Fibroblast of skin of back (primary cell): ENCODE measurements at places on chromosomes 1 and 21.

GRCh38 chr1:173554541-173555250, 48.2 kb downstream of the SLC9C2 start:
- no peak for DNase-seq

DNA sequence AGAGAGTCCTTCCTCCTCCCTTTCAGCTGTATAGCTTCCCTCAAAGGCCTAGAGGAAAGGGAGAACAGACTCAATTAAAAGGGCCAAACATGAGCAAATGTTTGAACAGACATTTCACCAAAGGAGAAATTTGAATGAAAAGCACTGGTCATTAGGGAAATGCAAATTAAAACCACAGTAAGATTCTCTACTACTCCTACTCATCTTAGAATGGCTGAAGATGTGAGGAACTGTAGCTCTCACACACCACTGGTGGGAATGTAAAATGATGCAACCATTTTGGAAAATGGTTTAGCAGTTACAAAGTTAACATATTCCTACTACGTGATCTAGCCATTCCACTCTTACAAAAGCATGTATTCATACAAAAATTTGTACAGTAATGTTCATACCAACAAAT, 253.0 kb upstream of the HOOK1 start:
- DNase-seq, result no peak

DNA sequence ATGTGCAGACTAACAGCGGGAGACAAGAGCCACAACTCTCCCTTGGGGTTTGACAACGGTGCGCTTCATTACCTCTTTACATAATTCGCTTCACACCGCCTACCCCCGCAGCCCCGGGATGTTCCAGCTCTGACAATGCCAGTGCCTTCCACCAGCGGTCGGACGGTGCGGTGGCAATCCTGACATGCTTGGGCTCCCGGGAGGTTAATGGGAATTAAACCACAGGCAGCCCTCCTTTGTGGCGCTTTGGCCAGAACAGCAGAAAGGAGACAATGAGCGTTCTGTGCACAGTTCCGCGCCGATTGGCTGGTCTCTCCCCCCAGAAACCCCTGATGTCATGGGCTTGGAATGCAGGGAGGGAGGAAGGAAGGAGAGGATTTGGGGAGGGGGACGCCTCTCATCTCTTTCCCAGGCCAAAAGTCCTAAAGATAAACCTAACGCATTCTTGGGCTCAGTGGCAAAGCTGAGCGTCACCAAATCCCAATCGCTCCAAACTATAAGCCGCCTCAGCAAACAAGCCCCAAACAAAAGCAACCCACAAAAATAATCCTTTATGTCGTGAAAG, 1.3 kb downstream of the CNN3 start:
- peak; percentile 98 for DNase-seq

DNA sequence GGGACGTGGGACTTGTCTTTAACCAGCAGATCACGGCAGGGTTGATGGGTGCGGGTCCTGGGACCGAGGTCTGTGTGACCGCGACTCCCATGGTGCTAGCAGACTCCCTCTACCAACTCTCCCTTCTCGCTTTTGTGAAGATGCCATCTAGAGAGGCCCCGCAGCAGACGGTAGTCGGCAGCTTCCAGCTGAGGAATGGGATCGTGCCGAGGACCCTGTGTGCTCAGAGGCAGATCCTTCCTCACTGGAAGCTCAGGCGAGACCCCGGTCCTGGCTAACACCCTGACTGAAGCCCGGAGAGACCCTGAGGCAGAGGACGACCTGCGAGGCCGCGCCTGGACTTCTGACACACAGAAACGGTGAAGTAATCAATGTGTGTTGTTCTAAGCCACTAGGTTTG, 12.5 kb upstream of the SPATC1L start:
- DNase-seq, result no peak

- DNase-seq, result no peak
Observed at GRCh38 chr1:158691907-158692306, 5.4 kb upstream of the SPTA1 start.

- DNase-seq, result no peak
Observed at GRCh38 chr1:20359451-20360330, 69.0 kb downstream of the VWA5B1 start.

GRCh38 chr1:167291539-167292185, 71.0 kb downstream of the POU2F1 start:
- DNase-seq, result no peak

- no peak for DNase-seq
Observed at GRCh38 chr1:204092632-204093420, 19.9 kb downstream of the SOX13 start.

- peak; percentile 96 for DNase-seq
Observed at GRCh38 chr1:8004803-8005573, 21.1 kb downstream of the ERRFI1 start.

DNA sequence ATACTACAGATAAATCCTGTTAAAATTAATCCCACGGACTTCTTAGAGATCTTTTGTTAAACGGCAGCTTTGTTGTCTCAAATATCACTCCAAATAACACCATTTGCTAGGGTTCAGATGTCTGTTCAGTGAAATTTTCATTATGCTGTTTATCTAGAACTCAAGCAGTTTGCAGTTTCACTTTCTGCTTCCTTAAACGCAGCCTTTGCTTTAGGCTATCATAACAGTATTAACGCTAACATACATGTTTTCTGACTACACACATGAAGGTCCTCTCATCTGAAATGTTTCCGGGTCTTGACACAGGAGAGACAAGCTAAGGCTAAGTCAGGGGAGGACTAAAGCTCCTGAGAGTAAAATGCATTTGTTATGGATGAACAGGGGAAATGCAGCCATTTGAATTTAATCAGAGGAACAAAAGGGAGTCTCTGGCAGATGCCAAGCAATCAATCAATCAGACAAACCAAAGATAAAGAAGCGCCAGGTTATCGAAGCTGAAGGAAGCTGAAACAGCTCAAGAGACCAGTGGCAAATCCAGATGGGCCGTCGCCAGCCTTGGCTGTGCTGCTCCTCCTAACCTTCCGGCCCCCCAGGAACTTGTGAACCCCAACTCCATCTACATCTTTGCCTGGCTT, 16.9 kb downstream of the CCSAP start:
- no peak for DNase-seq

DNA sequence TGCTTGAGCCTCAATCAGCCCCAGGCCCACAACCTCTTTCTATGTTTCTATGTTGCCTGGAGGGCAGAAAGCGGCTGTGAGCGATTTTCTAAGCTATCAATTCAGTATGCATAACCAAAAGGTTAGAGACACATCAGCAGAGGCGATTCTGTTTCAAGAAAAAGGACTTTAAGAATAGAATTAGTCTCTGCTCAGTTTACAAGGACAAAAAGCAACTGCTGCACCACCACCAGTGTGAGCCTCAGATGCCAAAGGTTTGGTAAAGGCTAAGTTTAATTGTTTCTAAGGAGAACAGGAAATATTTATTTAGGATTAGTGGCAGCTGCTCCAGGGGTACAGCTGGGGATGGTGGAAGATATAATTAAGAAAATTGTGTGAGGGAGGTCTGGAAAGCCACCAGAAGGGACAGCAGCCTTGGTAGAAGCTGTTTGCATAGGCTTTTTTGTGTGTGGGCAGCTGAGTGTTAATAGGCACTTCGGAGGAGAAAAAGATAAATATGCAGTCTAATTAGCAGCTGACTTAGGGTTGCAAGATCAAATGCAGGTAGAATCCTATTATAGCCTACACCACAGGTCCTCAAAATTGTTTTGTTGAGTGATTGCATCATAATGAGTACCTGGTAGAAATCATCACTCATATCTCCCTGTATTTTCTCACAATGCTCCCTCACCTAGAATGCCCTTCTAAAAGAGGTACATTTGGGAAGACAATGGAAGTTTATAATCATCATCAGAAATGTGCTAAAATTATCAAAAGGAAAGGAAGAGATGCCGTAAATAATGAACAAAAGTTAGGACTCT, 35.8 kb downstream of the ZC3H11B start:
- no peak for DNase-seq

- DNase-seq, result no peak
Observed at GRCh38 chr1:206770531-206771337, at the start of gene IL19. IL19 (plus strand) TSS chr1:206770773; CDS start chr1:206836663, 65,890 bp downstream.

GRCh38 chr1:1577367-1578011, 2.8 kb upstream of the SSU72 start:
- no peak for DNase-seq

- peak; percentile 45 for DNase-seq
Observed at GRCh38 chr1:229280921-229281320, 10.0 kb downstream of the RAB4A start.

- peak; percentile 69 for DNase-seq
Observed at GRCh38 chr1:8182034-8182761, 135.7 kb upstream of the SLC45A1 start.

- no peak for DNase-seq
Observed at GRCh38 chr1:237258871-237259270, 216.9 kb downstream of the RYR2 start.

GRCh38 chr1:152654110-152654509, 9.1 kb upstream of the LCE2D start:
- peak; percentile 48 for DNase-seq

GRCh38 chr1:234725177-234726132, 115.5 kb upstream of the IRF2BP2 start:
- DNase-seq, result no peak

DNA sequence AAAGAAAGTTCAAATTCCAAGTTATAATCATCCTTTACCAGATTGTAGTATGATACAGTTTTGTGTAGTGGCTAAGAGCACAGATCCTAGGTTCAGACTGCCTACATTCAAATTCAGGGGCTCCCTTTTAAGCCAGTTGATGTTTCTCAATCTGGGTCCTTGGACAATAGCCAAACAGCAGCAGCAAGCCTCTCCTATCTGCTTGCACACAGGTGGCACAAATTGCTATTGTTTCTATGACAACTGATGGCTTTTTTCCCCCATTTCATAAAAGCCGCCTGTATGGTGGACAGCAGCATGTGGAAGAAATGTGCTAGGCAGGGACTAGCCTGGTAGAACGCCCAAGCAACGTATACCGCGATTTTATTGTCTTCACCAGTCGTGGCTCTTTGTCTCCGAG, 76.5 kb downstream of the S1PR1 start:
- DNase-seq, result no peak

DNA sequence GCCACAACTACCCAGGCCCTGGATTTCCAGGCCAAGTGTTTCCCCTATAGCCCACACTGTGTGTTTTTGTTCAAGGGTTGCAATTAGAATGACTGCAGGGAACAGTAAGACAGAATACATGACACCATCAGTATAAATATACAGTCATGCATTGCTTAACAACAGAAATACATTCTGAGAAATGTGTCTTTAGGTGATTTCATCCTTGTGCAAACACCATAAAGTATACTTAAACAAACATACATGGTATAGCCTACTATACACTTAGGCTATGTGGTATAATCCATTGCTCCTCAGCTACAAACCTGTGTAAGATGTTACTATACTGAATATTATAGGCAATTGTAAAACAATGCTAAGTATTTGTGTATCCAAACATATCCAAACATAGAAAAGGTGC, 7.5 kb upstream of the SLC44A5 start:
- no peak for DNase-seq

GRCh38 chr1:21317035-21317689, 26.9 kb upstream of the ECE1 start:
- DNase-seq, result peak; percentile 69

DNA sequence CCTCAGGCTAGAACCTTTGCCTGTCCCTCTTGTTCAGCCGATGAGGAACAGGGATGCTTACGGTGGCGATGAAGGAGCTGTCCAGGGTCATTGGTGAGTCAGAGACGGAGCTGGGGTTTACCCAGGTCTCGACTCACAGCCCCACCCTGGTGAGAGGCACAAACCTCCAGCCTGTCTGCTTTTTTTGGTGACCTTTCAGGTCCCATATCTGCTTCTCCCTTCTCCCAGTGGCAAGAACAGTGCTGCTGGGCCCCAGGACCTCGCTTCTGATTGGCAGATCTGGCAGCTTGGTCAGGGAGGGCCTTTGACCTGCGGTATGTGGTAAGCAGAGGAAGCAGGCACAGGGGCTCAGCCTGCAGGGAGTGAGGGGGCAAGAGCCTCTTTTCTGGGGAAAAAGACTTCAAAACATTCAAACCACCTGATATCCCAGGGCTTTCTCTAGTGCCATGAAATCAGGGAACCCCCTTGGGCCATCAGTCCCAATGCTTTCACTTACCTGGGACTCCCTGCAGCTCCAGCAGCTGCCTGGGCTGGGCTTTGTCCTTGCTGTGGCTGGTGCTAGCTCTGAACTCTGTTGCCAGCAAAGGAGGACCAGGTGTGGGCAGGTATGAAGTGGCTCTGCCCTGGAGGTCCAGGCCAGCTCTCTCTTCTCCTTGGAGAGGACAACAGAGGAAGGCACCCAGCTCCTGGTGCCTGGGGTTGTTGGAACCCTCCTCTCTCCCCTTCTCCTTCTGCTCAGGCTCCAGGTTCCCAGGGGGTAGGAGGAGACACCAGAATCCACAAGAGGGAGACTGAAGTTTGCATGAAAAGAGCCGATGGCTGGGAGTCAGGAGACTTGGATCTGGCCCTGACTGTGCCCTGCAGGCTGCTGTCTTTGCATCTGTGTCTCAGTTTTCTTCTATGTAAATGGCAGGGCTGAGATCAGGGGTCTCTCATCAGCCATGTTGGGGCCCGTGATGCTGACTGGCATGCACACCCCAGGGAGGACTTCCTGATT, 41.4 kb downstream of the TRIM62 start:
- peak; percentile 30 for DNase-seq

DNA sequence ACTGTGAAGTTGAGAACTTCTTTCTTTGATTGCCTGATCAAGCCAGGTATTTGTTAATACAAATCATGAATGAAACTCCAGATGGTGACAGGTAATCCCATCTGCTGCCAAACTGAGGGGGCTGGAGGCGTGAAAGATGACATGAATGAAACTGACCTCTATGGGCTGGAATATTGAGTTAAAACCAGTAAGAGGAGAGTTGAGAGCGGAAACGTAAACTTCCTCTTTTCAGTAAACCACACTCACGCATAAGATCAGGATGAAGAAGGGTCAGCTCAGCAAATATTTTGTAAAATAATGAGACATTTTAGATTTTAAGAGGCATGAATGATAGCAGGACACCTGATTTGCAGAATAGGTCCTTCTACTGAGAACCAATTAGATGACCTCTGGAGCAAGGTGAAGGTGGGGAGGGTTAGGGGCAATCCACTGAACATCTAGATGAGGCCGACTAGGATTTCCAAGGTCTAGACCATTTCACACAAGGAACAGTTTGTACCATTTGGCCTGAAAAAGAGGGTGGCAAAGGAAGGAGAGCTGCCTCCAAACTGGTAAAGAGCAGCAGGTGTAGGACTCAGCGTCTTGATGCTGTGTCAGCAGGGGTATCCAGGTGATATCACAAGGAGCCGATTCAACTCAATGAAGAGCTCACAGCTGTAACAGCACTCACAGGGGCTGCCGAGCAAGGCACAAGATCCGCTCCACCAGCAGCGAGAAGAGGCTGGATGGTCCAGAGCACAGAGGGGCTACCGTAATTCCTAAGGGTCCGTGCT, 132.6 kb downstream of the NTPCR start:
- DNase-seq, result no peak

GRCh38 chr1:12057382-12057781, 5.7 kb upstream of the TNFRSF8 start:
- DNase-seq, result no peak

DNA sequence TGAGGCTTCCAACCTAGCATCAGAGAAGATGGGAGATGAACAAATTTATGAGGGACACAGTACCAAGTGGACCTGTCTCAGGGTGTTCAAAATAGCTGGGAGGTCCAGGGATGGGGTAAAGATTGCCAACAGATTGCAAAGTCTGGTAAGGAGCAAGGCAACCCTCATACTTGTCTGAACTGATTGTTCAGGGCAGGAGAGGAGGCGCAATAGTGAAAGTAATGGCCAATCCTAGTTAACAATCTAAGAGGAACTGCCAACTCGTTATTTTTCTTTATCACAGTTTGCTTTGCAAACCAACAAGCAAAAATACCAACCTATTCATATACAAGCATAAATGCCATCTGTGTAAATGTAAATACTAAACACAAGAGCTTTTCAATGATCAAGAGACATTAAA, 78.4 kb upstream of the S1PR1 start:
- no peak for DNase-seq

- no peak for DNase-seq
Observed at GRCh38 chr21:45086337-45086958, 12.1 kb downstream of the ADARB1 start.
